HuH-7.5 (cell line): ENCODE measurements at places on chromosomes 2 and 18.

DNA sequence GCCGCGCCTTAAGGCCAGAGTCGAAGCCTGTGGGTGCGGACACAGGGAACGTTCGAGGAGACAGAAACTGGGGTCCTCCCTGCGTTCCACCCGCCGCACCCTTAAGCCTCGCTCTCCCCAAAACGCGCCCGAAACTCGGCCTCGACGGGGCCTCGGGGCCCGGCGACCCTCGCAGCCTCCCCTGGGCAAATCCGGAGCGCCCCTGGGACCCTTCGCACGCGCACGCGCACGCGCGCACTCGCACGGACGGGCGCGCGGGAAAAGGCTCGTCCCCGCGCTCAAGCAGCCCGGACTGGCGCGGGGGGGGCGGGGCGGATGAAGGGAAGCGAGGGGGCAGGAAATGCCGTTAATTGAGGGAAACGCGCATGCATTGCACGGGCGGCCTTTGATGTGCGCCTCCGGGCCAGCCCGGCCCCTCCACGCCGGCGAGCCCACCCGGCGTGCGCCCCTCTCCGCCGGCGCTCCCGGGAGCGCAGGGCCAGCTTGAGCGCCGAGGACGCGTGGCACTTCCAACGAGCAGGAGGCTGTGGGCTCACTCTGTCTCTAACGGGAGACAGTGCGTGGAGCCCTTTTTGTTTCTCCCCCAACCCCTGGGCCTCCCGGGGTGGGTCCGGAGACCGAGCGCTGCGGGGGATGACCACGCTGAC, 5.4 kb upstream of the SALL3 start:
- DNase-seq: no peak

DNA sequence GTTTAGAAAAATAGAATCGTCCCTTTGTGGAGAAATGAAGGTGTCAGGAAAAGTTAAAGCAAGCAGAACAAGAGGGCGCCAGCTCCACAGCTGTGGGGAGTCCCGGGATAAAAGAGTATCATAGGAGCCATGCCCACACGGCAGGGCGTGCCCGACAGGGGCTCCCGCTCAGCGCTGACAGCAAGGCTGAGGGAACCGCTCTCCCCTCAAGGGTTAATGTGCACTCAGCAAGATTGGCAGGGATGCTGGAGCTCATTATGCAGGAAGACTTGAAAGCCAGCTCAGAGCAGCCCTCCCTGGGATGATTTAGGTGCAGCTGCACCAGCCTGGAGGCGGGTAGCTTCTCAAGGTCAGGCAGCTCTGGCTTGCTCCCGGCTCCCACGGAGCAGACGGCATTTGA, 500.2 kb downstream of the EIPR1 start:
- DNase-seq: no peak

DNA sequence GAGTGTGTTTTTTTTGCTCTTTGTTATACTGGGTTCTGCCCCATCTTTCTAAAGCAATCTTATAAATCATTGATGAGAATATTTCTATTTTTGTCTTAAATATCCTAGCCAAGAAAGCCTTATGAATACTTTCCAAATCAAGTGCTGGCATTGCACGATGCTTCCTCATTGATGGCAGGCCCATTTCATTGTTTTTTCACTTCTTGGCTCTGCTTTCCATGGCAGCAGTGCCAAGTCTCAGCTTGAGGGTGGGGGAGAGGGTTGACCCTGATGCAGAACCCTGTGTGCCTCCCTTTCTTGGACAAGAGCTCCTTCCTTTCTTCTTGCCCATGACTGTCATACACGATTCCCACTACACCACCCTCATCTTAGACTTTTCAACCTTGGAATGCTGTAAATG, 16.7 kb upstream of the CELF4 start:
- DNase-seq: no peak

DNA sequence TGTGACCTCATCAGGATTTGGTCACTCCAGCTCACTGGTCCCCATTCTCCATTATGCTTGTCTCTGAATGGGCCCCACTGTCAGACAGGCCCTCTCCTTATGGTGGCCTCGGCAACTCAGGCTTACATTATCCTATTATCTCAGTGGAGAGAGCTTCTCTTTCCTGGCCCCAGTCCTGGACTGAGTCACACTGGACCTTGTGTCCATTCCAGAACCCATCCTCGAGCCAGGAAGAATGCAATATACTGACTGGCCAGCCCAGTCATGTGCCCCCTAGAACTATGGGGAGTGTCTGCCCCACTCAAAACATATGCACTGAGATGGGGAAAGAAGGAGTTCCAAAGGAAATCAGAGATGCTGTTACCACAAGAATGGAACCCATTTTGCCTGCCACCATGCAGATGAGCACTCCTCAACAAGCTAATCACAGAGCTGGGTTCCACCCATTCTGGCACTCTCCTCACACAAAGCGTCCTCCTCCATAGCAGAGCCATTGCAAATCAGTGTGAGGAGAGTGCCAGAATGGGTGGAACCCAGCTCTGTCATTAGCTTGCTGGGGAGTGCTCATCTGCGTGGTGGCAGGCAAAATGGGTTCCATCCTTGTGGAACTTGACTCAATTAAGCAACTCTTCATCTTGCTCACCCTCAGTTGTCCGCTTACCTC, 71.9 kb downstream of the CHRNA1 start:
- DNase-seq: no peak

DNA sequence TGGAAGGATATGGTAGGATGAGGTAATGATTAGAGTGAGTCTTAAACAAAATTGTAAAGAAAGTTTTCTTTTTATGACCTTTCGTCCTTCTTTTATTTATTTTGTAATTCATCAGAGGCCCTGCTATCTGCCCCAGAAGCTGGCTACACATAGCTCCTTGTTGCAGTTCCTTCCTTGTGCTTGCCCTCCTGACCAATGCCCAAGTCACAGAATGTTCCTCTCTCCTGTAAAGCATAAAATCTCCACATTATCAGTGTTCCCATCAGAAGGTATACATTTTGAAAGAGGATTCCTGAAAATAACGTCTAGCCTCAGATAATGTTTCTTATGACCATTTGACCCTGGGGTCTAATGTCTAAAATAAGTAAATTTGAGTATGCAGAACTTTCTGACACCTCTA, 78.3 kb downstream of the RND3 start:
- DNase-seq: no peak

DNA sequence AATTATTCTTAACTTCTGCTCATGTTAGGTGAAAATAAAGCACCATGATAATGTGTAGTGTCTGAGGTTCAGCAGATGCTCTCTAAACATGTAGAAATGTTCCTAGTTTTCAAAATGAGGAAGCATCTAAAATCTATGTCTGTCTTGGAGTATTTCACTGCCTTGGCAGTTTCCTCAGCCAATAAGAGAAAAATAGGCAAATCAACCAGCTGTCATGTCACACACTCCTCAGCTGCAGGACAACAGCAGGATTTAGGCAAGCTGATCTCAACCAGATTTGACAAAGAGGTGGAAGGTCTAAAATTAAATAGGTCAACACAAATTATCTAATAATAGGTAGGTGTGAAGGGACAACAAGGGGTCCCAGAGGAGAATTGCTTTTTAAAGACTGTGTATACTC, 164.1 kb upstream of the BOD1L2 start:
- no peak for DNase-seq

GRCh38 chr2:85777441-85777861, 23.7 kb downstream of the ATOH8 start:
- DNase-seq: no peak

DNA sequence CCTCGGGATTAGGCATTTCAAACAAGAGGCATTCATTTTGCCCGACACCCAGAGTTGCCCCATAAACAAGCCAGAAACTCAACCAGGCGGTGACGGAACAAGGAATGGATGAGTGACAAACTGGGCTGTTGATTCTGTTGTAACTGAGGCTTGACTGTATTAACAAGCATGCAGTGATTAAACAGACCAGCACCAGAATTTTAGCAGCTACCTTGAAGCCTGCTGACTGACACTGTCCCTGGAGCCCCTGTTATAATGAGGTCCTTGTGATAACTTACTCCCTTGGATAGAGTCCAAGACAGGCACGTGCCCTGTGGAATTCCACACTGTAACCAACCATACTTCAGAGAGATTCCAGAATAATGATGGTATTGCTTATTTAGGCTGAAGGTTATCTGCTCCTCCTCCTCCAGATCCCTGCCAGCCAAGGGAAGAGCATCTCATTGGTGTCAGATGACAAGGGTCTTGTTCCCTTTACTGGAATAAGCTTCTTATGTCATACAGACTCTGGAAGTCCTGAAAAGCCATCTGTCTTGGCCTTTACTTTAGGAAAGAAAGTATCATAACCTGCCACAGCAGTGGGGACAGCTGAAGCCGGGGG, 97.1 kb upstream of the RMDN2 start:
- DNase-seq: no peak

GRCh38 chr2:30217644-30218337, 13.5 kb upstream of the LBH start:
- DNase-seq: no peak

- no peak for DNase-seq
Observed at GRCh38 chr2:4792126-4792525, 900.1 kb upstream of the SOX11 start.

DNA sequence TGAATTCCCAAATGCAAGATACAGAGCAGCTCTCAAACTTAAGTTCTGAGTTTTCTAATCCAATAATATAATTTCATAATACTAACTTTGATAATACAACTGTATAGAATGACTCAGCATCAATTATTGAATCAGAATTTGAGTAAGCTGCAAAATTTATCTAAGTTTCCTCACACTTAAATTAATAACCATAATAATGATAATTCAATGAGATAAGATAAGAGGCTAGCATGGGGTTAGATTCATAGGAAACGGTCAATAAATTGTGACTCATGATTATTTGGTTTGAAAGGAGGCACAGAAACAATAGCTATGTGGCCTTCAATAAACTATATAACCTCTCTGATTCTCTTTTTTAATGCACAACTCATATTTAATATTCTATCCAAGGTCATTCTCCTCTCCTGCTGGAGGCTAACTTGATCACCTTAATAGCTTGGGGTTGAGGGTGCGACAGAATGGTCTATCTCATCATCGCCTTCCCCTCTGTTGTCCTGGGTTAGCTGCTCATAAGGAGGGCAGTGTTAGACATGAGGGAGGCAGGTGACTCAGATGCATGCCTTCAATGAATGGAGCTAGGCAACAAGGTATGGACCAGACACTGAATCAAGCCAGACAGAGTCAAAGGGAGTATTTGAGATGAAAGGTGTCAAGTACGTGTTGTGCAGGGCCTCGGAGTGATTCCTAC, 36.2 kb upstream of the BMP10 start:
- DNase-seq: no peak

DNA sequence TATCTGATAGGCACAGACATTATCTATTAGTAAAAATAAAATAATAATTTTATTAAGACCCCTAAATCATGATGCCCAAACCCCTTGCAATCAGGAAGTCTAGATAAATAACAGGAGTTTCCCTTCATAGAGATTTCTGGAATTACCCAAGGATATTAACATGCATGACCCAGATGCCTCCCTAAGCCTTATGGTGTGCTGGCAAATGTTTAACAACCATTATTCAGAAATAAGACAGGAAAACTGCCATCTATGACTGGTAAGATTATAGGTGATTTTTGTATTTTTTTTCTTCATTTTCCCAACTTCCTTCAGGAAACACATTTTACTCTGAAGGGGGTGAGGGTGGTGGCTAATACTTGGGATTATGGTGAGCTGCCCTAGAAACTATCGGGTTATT, 2.7 kb upstream of the PPP1CB start:
- no peak for DNase-seq

DNA sequence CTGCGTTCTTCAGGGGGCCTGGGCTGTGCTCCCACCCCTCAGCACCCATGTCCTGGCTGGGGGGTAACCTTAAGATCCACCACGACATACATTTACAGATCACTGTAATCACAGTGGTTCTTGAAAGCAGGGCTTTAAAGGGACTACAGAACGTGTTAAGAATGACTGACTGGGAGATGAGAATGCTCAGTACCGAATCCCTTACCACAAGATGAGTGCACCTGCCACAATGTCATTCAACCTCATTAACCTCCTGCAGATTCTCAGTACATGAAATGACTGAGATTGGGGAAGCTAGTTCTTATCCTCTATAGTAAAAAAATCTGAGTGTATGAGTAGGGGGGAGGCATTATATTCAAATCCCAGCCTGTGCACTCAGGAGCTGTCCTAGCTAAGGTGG, 10.5 kb upstream of the PIEZO2 start:
- DNase-seq: no peak

- no peak for DNase-seq
Observed at GRCh38 chr2:160584972-160585494, 91.4 kb upstream of the RBMS1 start.

GRCh38 chr18:32577561-32577960, 106.9 kb upstream of the GAREM1 start:
- DNase-seq: no peak

DNA sequence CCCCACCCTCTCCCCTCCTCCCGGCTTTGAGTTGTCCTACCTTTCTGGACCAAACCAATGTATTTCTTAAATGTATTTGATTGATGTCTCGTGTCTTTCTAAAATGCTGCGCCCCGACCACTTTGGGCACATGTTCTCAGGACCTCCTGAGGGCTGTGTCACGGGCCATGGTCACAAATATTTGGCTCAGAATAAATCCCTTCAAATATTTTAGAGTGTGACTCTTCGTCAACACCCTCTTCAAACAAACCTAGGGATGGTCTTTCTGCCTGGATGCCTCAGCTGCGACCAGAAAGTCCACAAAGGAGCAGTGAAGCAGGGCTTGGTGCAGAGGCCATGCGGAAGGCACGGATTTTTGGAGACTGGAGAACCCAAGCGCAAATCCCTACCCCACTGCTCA, 1.1 kb upstream of the SLC35F6 start:
- DNase-seq: no peak

GRCh38 chr18:69757733-69758132, 189.9 kb downstream of the CD226 start:
- no peak for DNase-seq

DNA sequence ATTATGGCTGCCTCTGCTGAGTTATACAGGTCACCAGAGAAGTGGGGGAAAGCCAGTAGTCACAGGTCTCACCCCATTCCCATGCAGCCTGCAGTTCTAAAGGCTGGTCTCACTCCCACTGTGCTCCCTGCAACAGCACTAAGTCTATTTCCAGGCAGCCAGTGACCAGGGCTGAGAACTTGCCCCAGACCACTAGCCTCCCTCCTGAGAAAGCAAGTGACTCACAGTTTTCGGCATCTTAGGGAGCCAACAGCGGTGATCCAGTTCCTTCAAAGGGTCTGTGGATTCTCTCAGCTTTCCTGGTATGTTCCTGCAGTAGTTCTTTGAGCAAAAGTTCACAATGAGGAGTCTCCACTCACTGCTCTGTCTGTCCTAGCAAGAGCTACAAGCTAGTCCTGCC, 329.6 kb upstream of the MAP2 start:
- DNase-seq: no peak

- no peak for DNase-seq
Observed at GRCh38 chr2:196466581-196466980, 172.9 kb upstream of the CCDC150 start.

DNA sequence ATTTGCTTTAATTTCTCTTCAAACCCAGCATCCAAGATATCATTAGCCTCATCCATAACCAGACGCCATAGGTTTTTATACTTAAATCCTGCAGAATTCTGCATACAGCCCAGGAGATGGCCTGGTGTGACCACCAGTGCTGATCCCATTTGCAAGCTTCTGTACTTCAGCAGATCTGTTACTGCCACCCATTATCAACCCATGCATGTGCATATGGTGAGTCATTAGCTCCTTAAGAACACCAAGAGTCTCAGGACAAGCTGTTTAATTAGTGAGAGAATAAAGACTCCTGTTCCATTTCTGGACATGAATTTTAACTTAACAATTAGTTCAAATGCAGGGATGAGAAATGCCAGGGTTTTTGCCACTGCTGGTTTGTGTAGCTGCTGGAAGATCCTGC, 110.7 kb upstream of the TANK start:
- no peak for DNase-seq
